ENCODE measurements at places on chromosomes 2 and 18. TPM values are rescaled to one million over a fixed set of nuclear protein-coding genes. Genes with fewer than 3 reads are reported as not detected.

Gene RNF149
- total RNA-seq, result 66.2 TPM

Gene CAPN14
- total RNA-seq, result 0.58 TPM

Gene SERPINB10
- total RNA-seq, result not detected

DNA sequence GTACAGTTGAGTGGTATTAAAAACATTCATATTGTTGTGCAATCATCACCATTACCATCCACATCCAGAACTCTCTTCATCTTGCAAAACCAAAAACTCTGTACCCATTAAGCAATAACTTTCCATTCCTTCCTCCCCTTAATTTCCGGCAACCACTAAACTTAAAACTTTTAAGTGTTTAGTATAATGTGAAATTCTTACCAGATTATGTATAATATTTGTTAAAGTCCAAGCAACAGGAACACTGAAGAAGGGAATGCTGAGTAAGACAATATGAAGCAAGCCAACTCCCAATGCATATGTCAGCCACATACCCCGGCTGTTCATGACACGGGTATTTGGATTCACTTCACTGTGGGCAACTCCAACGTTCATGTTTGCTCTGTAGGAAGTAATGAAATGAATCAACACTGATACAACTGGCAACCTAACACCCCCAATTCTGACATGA is 1.9 kb downstream of the ORMDL1 start:
- no peak for DNase-seq

Gene GBX2
- total RNA-seq, result 0.84 TPM

DNA sequence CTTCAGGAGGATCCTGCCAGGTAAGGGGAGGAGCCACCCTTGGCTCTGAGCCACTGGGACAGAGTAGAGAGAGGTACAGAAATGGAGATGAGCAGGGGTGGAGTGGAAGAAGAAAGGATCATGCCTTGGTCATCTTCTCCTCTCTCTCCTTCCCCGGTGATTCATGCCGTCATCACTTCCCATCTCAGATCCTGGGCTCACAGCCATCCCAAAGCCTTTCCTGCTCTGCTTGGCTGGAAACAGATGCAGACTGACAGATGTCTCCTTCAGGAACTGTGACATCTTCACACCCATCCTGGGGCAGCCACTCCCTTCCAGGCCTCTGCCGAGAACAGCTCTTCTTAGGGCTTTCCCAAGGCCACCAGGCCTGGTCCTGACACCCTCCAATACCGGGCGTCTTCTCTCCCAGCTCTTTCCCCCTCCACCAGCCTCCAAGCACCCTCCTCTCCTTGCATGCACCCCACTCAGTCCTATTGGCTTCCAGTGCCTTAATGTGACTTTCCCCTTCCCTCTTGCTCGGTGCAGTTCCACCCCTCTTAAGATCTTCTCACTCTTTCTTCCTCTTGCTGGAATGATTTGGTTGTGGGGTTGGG is 58.3 kb upstream of the TNP1 start:
- peak; percentile 23 for DNase-seq

GRCh38 chr18:73220663-73221062 is 352.9 kb upstream of the NETO1 start:
- DNase-seq, result no peak

DNA sequence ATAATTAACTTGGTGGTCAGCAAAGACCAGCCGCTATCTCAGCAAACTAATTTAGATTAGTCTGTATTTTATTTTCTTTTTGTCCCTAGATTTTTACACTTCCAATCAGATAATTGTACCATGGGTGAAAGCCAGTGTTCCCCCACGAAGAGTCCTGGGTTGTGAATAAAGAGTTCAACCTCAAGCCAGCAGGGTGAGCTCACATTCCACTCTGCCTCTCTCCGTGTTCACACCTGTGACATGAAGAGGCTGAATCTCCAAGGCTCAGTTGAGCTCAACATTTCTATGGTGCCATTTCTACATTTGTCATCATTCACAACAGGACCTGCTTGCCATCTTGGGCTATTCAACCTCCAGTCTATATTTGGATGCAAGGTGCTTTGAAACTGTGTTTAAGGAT is 771.5 kb downstream of the GALR1 start:
- DNase-seq, result no peak

DNA sequence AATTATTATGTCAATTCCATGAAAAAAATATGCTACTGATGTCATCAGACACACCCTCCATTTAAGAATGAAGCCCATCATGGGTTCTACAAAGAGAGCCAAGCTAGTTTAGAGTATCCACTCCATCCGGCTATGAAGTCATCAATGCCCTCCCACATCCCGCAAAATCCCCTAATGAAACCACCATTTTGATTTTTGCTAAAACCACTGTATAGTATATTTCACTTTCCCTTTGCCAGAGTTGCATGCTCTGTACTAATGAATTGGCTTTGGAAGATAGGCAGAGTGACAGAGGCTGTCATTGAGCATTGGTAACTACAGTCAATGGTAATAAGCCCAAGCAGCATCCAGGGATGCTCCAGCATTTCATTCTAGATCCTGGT is 118.6 kb downstream of the ANKRD44 start:
- DNase-seq, result no peak

GRCh38 chr2:185628985-185629384 is 109.6 kb upstream of the FSIP2 start:
- DNase-seq, result no peak

DNA sequence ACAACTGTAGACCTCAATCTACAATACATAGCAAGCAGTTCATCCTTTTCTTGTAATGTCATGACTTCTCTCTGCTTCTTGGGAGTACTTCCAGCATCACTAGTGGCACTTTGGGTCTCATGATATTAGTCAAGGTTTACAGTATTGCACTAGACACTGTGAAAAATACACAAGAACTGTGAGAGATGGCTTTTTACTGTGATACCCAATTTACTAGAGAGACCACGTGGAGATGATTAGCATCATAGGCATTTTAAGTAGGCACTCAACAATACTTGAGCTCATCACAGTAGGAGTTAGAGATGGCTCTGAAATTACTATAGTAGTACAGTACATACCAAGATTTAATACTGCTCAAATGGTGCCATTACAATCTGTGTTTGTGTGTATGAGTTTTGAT is 112.8 kb upstream of the EML6 start:
- DNase-seq, result no peak

GRCh38 chr2:147389218-147389617 is 455.6 kb upstream of the ACVR2A start:
- no peak for DNase-seq
